Spleen (tissue), 13 donors: ENCODE measurements at places on chromosomes 6 and 20. TPM values are rescaled to one million over a fixed set of nuclear protein-coding genes. Genes with fewer than 3 reads are reported as not detected.

- no peak for DNase-seq
Observed at GRCh38 chr6:28838289-28838633, 85.5 kb downstream of the TRIM27 start.

DNA sequence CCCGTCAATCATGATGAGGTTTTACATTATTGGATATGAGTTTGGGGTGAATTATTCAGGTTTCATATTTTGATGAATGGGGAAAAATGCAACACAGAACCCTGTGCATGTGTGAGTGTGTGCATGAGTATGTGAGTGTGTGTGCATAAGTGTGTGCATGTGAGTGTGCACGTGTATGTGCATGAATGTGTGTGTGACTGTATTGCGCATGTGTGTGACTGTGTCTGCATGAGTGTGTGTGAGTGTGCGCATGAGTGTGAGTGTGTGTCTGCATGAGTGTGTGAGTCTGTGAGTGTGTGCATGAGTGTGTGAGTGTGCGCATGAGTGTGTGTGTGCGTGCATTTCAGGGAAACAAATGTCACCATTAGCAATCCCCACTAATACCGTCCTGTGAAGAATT is 18.5 kb upstream of the CDH4 start:
- DNase-seq: no peak

DNA sequence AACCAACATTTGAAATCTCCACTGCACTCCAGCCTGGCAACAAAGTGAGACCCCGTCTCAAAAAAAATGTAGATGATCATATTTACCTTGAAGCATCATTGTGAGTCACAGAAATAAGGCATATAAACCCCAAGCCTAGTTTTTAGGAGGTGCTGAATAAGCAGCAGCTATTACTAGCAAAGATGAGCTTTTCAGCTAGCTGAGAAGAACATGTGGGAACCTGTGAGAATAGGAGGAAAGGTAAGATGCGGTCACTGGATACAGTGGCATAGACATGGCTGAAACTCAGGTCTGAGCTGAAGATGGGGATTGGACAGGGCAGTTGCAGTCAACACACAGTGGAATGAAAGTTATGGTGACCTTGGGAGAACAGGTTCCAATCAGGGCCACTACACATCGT is 284.3 kb upstream of the IRAK1BP1 start:
- DNase-seq: no peak

The GRM4 gene
- 0.05 TPM for polyA plus RNA-seq
